ENCODE measurements at places on chromosomes 16 and 17.

- no peak for DNase-seq
These were observed 28.1 kb upstream of the SIAH1 start for GRCh38 chr16:48413272-48413671.

GRCh38 chr17:74514632-74515334, 16.5 kb downstream of the CD300LB start:
- DNase-seq, result no peak

DNA sequence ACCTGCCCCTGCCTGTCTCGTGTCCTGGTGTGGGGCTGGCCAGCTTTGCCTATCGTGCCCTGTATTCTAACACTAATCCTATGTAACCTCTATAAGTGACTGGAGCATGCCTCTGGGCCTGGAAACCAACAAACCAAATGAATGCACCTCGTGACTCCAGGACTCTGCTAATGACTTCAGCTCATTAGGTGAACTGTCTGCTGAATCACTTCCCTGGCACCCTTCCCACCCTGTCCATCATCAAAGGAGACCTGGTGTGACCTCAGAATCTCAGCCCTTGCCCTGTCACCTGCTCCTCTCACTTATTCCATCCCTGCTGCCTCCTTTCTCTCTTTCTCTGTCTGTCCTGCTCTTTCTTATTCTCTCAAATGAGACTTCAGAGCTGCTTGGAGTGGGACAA, 322.4 kb downstream of the CBLN1 start:
- DNase-seq, result no peak

- peak; percentile 37 for DNase-seq
These were observed 6.6 kb downstream of the PHB1 start for GRCh38 chr17:49407981-49408501.

DNA sequence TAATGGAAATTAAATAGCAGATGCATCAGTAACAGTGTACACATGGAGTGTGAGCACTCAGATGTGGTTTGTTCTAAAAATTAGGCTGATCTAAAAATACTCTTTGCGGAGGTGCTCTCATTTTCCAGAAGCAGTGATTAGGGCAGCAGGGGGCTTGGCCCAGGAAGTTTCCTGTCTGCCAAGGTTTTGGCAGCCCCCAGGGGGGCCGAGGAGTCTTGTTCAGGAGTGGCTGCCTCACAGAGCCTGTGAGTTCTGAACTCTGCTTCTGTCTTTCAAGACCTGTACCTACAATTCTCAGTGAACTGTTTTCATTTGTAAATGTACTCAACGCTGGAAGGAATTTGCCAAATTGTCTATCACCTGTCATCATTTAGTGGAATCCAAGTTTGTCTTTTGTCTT, 388.4 kb upstream of the CDH11 start:
- DNase-seq, result no peak

DNA sequence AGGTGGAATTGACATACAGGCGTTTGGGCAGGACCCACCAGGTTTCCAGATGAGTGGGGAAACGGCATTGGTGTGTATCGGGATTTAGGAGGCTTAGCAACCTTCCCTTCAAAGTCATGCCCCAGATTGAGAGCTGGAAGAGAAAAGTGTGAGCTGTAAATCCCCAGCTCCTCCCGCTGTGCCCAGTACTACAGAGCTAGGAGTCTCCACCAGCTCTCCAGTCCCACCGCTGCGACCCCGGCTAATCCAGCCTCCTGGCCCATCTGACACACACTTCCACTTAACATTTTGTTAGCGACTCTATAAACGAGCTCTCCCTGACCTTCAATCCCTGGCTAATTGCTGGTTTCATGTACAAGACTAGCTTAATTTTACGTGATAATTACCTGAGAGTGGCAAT, 29.9 kb upstream of the LHX1 start:
- DNase-seq, result no peak

- no peak for DNase-seq
These were observed 127.0 kb downstream of the BANP start for GRCh38 chr16:88078111-88078775.

DNA sequence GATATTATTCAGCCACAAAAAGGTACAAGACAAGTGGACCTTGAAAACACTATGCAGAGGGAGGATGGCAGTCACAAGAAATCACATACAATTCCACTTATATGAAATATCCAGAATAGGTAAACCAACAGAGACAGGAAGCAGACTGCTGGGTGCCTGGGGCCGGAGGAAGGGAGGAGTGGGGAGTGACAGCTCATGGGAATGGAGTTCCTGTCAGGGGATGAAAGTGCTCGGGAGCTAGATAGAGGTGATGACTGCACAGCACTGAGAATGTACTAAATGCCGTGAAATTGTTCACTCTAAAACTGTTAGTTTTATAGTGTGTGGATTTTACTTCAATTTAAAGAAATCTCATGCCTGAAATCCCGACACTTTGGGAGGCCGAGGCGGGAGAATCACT, 74.2 kb upstream of the MED9 start:
- no peak for DNase-seq

DNA sequence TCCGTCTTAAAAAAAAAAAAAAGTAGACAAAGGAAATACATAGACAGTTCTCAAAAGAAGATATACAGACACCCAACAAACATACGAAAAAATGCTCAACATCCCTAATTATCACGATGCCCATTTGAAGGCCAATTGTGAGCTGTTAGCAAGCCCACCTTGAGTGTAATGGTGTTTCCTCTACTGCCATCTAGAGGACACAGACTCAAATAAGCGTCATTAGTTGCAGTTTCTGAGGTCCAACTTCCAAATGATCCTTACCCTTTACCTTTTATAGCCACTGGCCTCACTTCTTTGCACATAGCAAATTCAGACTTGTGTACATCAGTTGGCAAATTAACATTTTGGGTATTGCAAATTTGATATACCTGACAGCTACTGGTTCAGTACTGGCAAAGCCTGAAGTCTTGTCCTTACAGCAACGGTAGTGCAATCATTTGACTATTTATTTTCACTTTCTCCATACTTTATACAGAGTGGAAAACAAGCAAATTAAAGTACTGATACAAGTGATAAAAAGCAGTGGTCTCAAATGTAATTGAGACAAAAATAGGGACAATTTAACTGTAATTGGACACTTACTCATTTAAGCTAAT, 536.3 kb upstream of the EEF2KMT start:
- DNase-seq, result peak; percentile 17

- no peak for DNase-seq
These were observed 53.1 kb downstream of the CMIP start for GRCh38 chr16:81497690-81498089.

GRCh38 chr17:65936013-65936412, 255.9 kb downstream of the CEP112 start:
- DNase-seq, result no peak

- no peak for DNase-seq
These were observed 43.4 kb downstream of the ENGASE start for GRCh38 chr17:79117905-79118487.

- no peak for DNase-seq
These were observed 15.6 kb downstream of the QPRT start for GRCh38 chr16:29694384-29695195.

GRCh38 chr17:63517825-63518534, 5.2 kb upstream of the KCNH6 start:
- DNase-seq, result no peak

- DNase-seq, result no peak
These were observed 80.8 kb downstream of the CLEC16A start for GRCh38 chr16:11025120-11025531.

GRCh38 chr16:70695331-70696070, 9.6 kb upstream of the MTSS2 start:
- DNase-seq, result no peak

- peak; percentile 54 for DNase-seq
These were observed at the start of gene BCO1 for GRCh38 chr16:81238296-81239011. Gene BCO1, plus strand, starts transcription at chr16:81238689. Its CDS starts 220 bp downstream, at chr16:81238909.

GRCh38 chr17:78617511-78618061, 40.4 kb upstream of the DNAH17 start:
- DNase-seq, result peak; percentile 39

DNA sequence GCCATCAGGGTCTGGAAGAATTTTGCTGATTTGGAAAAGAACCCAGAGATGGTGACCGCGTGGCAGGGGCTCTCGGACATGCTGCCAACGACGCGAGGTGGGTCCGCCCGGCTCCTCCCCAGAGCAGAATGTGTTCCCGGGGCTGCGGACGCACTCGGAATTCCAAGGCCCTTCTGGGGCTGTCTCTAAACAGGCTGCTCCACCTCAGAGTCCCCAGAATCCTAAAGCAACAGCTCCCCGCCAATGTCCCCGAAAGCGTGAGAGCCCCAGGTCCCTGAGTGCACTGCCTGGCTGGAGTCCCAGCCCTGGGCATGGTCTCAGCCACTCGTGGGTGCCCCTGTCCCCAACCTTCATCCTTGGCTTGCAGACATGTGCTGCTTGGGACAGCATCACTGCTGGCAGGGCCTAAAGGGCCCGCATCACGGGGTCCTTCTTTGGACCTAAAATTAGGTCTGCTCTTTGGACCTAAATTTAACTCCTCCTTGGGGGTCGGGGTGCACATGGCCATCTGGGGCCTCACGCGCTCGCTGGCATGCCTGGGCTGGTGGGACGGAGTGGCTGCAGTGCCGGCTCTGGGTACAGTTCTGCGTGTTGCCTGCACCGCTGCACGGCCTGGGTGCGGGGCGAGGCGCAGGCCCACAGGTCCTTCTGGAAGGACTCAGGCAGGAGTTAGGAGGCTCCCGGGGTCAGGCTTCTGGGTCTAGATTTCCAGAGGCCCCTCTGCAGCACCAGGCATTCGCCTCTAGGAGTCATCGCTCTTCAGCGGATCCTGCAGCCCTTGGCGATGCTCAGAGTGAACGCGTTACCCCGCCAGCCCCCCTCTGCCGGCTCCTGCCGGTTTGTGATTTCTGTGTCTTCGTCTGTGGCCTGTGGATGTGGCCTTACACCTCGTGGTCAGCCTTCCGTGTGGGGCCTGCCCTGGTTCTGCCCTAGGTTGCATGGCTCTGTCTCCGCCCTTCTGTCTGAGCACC, 41.9 kb upstream of the CHMP6 start:
- DNase-seq, result no peak

DNA sequence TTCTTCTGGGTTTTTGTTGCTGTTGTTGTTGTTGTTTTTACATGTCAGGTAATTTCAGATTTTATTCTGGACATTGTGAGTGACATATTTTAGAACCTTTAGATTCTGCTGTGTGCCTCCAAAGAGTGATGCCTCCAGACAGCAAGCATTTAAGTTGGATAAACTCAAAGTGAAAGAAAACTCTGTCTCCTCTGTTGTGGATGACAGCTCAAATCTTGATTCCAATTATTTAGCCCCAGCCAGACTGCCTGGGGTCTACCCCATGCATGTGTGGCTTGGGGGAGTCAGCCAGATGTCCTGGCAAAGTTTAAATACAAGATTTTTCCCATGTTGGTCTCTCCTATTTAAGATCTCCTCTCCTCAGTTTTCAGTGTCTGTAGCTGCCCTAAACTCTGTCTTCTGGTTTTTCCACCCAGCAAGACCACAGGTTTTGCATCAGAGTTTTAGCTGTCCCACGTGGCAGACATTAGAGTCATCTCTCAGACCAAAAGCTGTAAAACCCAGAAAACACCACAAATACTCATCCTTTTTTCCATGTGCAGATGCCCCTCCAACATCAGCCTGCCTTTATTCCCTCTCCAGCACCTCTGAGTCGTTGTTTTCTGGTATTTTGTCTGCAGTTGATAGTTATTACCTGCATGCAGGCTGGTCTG, 19.4 kb upstream of the ZNF469 start:
- DNase-seq, result no peak

- DNase-seq, result no peak
These were observed 13.6 kb upstream of the BCAS3 start for GRCh38 chr17:60664022-60664421.

DNA sequence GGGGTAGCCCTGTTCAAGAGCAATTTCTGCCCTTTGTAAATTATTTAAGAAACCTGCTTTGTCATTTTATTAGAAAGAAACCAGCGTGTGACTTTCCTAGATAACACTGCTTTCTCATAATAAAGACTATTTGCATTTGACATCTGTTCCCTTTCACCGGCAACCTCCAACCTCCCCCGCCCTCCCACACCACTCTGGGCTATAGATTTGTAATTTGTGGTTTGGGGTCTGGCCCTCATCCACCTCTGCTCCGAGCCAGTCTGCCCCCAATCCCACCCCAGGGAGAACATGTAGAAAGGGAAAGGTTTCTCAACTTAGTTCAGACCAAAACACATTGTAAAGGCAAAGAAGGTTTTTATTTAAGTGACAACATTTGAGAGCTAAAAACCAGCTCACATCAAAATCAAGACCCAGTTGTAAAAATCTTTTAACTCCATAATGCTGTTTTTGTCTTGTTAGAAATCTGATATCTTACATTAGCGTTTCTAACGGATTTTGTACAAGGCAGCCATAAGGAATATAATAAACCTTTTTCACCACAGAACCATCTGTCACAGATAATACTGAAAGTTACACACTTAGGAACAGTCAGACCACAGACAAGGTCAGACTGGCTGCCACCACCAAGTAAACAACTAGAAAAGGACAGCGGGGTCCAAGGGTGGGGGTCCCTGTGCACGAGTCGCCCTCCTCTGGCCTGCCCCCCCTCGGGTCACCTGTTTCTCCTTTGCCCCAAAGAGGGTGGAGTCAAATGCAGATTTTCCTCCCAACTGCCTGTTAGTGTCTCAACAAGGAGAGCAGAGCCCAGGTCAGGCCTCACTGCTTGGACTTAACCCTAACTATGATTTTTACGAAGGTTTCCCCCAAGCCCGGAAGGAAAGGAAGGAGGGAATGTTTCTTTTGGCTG, 6.9 kb downstream of the PIMREG start:
- no peak for DNase-seq

- DNase-seq, result no peak
These were observed 28.0 kb downstream of the GNA13 start for GRCh38 chr17:65028545-65028843.

DNA sequence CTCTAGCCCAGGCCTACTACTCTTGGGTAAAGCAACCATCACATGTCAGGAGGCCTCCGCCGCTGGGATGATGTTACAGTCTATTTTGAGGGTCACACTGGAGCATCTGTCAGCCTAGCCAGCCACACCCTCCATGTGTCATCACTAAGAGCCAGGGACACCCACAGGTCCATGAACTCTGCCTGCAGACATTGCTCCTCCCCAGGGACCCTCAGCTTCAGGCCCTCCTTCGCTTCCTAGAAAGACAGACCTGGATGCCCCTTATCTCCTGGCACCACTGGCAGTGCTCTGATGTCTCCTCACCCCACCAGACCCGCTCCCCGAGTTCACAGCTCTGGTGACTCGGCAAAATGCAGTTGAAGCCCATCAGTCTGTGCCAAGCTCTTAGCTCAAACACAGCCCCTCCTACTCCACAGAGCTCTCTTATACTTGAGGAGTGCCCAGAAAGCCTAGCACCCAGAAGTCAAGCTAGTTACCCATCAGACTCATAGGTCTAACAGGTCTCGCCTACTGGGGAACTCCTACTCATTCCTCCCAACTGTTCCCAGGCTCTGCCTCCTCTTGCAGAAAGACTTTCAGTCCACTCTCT, 5.9 kb downstream of the RANBP10 start:
- DNase-seq, result no peak

DNA sequence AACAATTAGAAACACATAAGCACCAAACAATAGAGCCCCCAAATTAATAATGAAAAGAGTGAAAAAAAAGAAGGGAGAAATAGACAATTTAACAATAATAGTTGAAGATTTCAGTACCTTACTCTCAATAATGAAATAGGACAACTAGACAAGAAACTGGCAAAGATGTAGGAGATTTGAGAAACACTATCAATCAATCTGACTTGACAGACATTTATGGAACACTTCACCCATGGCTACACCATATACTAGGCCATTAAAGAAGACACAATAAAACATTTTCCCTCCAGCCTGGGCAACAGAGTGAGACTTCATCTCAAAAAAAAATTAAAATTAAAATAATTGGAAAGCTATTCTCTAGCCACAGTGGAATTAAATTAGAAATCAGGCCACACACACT, 5.0 kb upstream of the DUS1L start:
- DNase-seq, result no peak
